ENCODE measurements at places on chromosomes 6 and 20. TPM values are rescaled to one million over a fixed set of nuclear protein-coding genes. Genes with fewer than 3 reads are reported as not detected.

B3GALT4 gene
- total RNA-seq: 3.3 TPM

IL17F gene
- not detected for total RNA-seq

OR2H1 gene
- not detected for total RNA-seq

RSPH4A gene
- under 0.01 TPM for total RNA-seq

HMGN3 gene
- 103 TPM for total RNA-seq

BPIFB2 gene
- total RNA-seq: not detected
